ENCODE measurements at places on chromosomes 16 and 17.

- no peak for DNase-seq
These were observed 30.2 kb downstream of the BMERB1 start for GRCh38 chr16:15464401-15465186.

DNA sequence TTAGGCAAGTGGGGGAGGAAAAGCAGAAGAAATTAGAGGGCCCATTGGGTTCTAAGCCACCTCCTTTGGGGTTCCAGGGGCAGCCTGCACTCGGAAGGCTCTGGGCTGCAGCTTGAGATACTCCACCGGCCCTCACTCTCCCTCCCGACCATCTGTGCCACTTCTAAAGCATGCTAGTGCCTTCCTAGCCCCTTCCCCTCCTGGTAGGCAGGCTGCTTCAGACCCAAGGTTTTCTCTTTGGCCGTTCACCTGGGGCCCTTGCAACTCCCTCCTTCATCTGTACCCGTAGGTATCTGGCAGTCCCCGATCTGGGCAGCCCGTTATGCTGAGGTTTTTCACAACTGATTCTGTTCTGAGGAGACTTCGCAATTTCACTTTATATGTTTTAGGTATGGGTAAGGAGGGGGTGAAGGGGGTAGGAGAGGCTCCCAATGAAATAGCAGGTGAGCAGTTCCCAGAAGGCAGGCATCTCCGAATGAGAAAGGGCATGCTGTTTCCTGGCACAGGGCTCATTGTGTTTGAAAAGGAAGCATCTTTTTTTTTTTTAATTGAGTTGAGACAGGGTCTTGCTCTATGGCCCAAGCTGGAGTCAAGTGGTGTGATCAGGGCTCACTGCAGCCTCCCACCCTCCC, 98.7 kb downstream of the RAB11FIP4 start:
- DNase-seq: no peak

GRCh38 chr16:86091976-86092375, 193.0 kb downstream of the IRF8 start:
- DNase-seq: no peak

GRCh38 chr17:48463526-48463925, 33.5 kb upstream of the SKAP1 start:
- DNase-seq: no peak

DNA sequence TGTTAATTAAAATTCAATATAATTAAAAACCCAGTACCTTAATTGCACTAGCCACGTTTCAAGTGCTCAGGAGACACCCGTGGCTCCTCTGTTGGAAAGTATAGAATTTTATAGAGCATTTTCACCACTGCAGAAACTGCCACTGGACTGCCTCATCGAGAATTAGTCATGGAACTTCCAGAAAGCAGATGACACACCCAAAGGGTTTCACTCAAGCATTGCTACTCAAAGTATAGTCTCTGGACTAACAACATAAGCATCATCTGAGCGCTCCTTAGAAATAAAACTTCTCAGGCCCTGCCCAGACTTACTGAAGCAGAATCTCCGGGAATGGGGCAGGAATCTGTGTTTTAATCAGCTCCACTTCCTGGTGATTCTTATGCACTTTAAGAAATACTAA, 63.5 kb upstream of the GPR139 start:
- DNase-seq: no peak

DNA sequence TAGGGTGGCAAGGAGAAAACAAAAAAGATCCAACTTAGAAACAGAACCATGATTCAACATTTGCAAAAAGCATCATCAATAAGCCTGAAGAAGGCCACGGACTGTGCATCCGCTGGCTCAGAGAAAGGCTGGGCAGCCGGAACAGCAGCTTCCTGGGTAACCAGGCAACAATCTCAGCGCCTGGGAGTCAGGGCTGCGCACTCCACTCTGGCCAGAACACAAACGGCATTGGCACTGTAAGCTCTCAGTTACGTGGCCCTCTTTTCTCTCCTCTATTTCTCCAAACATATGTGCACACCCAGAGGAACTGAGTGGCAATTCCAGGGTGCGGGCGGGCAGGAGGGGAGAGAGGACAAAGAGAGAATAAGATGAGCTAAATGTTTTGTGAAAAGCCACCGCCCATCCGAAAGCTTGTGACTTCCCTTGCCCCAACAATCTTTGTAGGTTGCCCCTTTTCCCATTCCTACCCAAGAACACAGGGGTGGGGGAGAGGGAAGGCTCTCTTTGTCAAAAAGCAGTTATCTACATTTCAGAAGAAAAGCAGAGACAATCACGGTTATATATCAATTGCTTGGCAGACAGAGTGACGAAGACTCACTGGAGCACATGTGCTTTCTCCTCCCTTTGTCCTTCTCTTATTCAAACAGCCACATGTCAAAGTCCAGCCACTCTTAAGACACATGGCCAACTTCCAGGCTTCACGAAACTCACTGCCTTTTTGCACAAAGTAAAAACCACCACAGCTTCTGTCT, 6.6 kb upstream of the GHDC start:
- no peak for DNase-seq

GRCh38 chr17:59355030-59355701, 23.7 kb downstream of the YPEL2 start:
- DNase-seq: no peak

- DNase-seq: no peak
These were observed 12.2 kb downstream of the GAN start for GRCh38 chr16:81327011-81327410.

DNA sequence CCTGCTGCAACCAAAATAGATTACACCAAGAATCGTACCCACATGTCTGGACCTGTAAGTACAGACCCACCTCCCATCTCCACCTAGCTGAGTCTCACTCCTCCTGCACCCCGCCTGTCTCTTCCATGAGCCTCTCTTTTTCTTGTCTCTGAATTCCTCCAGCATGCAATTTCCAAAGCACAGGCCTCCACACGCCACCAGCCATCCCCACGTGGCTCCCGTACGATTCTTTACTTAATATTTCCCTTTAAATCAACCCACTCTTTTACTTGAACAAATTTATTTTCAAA, 1.2 kb downstream of the RPH3AL start:
- no peak for DNase-seq

- DNase-seq: no peak
These were observed 5.1 kb downstream of the INPP5K start for GRCh38 chr17:1511290-1511689.

GRCh38 chr17:50210240-50211225, 9.1 kb upstream of the COL1A1 start:
- DNase-seq: no peak

DNA sequence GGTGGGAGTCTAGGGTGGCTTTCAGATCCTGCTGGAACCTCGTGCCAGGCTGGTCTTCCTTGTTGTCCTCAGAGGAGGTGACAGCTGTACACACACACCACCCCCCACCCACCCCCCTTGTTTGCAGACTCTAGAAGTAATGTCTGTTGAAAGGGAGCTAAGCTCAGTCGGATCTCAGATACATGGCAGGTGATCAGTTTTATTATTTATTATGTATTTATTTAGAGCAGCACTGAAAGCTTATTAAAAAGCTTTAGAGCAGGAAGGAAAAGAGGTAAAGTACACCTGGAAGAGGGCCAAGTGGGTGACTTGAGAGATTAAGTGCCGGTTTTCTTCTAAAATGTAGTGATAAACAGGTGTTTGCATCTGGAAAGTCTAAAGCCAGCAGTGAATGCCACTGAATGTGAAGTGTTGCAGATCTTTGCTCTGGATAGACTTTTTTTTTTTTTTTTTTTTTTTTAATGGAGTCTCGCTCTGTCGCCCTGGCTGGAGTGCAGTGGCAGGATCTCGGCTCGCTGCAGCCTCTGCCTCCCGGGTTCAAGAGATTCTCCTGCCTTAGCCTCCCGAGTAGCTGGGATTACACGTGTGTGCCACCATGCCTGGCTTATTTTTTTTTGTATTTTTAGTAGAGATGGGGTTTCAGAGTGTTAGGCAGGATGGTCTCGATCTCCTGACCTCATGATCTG, 40.2 kb downstream of the FOXK2 start:
- DNase-seq: no peak

- DNase-seq: no peak
These were observed 68.4 kb downstream of the SOCS1 start for GRCh38 chr16:11187522-11188023.

DNA sequence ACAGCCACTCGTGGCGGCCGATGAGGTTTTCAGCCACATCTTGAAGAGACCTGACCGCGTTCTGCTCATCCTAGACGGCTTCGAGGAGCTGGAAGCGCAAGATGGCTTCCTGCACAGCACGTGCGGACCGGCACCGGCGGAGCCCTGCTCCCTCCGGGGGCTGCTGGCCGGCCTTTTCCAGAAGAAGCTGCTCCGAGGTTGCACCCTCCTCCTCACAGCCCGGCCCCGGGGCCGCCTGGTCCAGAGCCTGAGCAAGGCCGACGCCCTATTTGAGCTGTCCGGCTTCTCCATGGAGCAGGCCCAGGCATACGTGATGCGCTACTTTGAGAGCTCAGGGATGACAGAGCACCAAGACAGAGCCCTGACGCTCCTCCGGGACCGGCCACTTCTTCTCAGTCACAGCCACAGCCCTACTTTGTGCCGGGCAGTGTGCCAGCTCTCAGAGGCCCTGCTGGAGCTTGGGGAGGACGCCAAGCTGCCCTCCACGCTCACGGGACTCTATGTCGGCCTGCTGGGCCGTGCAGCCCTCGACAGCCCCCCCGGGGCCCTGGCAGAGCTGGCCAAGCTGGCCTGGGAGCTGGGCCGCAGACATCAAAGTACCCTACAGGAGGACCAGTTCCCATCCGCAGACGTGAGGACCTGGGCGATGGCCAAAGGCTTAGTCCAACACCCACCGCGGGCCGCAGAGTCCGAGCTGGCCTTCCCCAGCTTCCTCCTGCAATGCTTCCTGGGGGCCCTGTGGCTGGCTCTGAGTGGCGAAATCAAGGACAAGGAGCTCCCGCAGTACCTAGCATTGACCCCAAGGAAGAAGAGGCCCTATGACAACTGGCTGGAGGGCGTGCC, 30.1 kb downstream of the CIITA start:
- no peak for DNase-seq

GRCh38 chr17:82876149-82876548, 36.3 kb upstream of the ZNF750 start:
- no peak for DNase-seq

DNA sequence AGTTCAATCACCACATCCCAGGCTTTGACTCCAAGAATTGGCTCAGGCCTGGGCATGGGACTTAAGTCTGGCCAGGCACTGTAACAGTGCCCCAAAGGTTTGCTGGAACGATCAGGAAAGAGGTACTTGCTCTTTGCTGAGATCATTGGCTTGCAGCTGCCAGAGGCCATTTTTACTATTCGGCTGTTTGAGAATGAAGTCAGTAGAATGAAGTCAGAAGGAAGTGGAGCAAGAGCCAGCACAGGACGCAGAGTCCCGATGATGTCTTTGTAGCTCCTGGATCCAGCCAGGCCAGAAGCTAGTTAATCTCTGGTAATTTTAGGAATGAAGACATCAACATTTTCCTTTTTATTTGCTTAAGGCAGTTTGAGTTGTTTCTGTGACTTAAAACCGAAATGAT, 195.5 kb downstream of the RAB11FIP4 start:
- no peak for DNase-seq

DNA sequence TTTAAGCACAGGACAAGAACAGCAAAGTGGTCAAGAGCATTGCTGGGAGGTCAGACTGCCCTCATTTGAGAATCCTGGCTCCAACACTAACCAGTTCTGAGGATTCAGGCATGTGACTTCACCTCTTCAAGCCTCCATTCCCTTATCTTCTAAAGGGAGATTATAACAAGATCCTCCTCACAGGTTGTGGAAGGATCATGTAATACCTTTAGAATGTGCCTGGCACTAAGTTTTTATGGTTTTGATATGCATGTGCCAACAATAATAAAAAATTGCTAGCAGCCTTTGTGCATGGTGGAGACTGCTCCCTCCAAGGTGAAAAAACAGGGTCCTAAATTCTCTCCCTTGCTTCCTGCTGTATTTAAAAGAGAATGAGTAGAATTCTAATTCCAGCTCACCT, 36.0 kb upstream of the ADAMTS18 start:
- DNase-seq: no peak

GRCh38 chr17:69945698-69946185, 129.3 kb upstream of the KCNJ16 start:
- DNase-seq: no peak

GRCh38 chr17:6496116-6496481, 51.8 kb downstream of the PIMREG start:
- DNase-seq: no peak

GRCh38 chr17:2017274-2017941, 7.7 kb downstream of the RTN4RL1 start:
- no peak for DNase-seq

DNA sequence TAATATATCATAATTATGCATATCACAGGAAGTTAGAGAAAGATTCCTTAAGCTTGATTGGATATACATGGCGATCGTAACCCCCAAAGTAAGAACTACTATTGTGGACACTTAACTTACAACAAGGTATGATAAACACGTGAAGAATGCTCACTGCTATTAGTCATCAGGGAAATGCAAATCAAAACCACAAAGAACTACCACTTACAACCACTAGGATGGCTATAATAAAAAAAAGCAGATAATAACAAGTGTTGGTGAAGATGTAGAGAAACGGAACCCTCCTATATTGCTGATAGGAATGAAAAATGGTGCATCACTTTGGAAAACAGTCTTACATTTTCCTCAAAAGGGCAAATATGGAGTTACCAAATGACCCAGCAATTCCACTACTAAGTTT, 265.9 kb downstream of the SLC39A11 start:
- no peak for DNase-seq

- no peak for DNase-seq
These were observed 24.5 kb downstream of the BEAN1 start for GRCh38 chr16:66451548-66451947.

- DNase-seq: no peak
These were observed 25.4 kb downstream of the DNAJA2 start for GRCh38 chr16:46947900-46948547.

- DNase-seq: no peak
These were observed 70.1 kb downstream of the EMP2 start for GRCh38 chr16:10510279-10510678.

GRCh38 chr16:51382211-51382610, 231.1 kb upstream of the SALL1 start:
- DNase-seq: no peak

DNA sequence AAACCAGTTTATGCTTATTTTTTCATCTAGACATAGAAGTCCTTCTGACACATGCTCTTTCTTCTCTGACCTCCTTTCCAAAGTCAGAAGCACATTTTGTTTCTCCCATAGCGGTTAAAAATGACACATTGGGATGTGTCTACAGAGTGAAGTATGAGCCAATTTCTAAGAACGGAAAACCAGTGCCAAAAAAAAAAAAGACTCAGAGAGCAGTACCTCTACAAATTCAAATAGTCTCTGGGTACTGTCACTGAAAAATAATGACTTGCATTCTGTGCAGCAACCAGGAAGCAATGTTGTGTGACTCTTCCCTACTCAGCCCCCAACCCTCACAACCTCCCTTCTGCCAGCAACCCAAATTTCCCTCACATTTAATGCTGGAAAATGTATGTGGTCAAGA, 145.5 kb upstream of the PMFBP1 start:
- DNase-seq: no peak

- DNase-seq: no peak
These were observed 12.7 kb downstream of the COG1 start for GRCh38 chr17:73205459-73205961.
